ENCODE measurements at places on chromosomes 4 and X. TPM values are rescaled to one million over a fixed set of nuclear protein-coding genes. Genes with fewer than 3 reads are reported as not detected.
A peak's percentile ranks its signal among the peaks of the same experiment; 100 is the strongest.

DNA sequence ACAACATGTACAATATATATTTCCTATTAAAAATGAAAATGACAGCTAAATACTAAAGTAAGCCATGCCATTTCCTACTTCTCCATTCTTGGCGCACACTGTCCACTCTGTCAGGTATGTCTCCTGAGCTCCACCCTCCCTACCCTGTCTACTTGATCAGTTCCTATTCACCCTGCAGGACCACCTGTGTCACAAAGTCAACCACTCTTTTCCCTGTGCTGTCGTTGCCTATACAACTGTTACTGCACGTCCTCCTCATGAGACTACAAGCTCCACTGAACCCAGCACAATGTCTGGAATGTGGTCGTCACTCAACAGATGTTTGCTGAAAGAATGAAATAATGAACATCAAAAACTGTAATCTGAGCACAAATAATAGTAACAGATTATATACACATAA, 54.9 kb downstream of the SLC9A7 start:
- DNase-seq, result no peak
- no peak overlapping the region for H3K27ac ChIP-seq
- H3K4me3 ChIP-seq, result no peak overlapping the region
- H3K27me3 ChIP-seq, result no peaks in the 10 kb centered on the region
- H3K4me1 ChIP-seq, result no peaks in the 10 kb centered on the region

GRCh38 chr4:88734403-88734949, 36.8 kb upstream of the NAP1L5 start:
- H3K27me3 ChIP-seq, result no peaks in the 10 kb centered on the region
- H3K36me3 ChIP-seq, result peaks cover 7% of the 10 kb centered on the region
- H3K4me3 ChIP-seq, result no peak overlapping the region
- H3K4me1 ChIP-seq, result no peaks in the 10 kb centered on the region
- H3K27ac ChIP-seq, result no peak overlapping the region
- no peak for DNase-seq

GABRB1 gene
- total RNA-seq, result not detected

GRCh38 chr4:74361671-74362070, 3.3 kb upstream of the EREG start:
- H3K36me3 ChIP-seq, result peaks cover 12% of the 10 kb centered on the region
- H3K4me1 ChIP-seq, result peaks cover 77% of the 10 kb centered on the region
- no peaks in the 10 kb centered on the region for H3K27me3 ChIP-seq
- H3K4me3 ChIP-seq, result no peak overlapping the region
- peak overlapping the region; percentile 94 for H3K27ac ChIP-seq

NPY1R gene
- total RNA-seq, result 0.39 TPM

HSD17B13 gene
- 0.81 TPM for total RNA-seq

UNC5C gene
- total RNA-seq, result not detected

ZNF732 gene
- not detected for total RNA-seq

GRCh38 chr4:25110527-25111329, 49.5 kb downstream of the SEPSECS start:
- H3K27me3 ChIP-seq, result peaks cover 4% of the 10 kb centered on the region
- no peak overlapping the region for H3K4me3 ChIP-seq
- no peaks in the 10 kb centered on the region for H3K36me3 ChIP-seq
- no peak for DNase-seq
- no peak overlapping the region for H3K27ac ChIP-seq

FAM184B gene
- total RNA-seq, result 0.07 TPM

DNA sequence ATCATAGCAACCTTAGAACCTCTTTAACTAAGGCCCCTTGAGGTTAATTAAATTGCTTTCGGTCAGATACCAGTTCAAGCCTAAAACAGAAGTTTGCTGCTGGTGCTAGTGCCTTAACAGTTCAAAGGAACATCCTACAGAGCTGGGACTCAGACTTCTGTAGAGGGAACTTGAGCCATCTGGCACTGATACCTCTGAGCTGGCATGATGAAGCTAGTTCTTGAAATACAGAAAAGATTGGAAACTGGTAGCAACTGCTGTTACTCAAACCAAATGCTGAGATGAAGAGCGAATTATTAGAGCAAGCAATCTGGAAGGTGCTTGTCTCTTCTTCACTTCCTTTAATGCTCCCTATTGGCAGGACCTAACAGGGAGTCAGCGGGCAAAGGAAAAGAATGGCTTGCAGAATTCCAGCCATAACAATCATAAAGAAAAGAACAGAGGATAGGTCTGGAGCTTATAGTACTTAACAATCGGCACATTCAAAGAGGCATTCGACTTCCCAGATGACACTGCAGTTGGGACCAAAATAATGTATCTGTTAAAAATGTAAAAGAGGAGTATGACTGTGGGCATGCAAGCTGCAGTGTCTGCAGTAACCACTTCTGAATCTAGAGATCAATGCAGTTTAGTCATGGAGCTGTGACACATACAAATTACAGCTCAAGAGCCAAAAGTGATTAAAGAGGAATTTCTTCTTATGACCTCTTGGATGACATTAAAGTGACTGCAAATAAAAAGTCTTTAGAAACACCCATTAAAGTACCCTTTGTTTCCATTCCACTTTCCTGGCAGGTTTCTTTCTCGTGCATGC, 298.9 kb downstream of the PDGFC start:
- DNase-seq, result peak; percentile 26
- no peaks in the 10 kb centered on the region for H3K36me3 ChIP-seq
- no peak overlapping the region for H3K27ac ChIP-seq
- H3K4me1 ChIP-seq, result peaks cover 18% of the 10 kb centered on the region
- H3K4me3 ChIP-seq, result no peak overlapping the region
- H3K27me3 ChIP-seq, result no peaks in the 10 kb centered on the region

TLR1 gene
- 1.4 TPM for total RNA-seq

- H3K4me3 ChIP-seq, result no peak overlapping the region
- no peak overlapping the region for H3K27ac ChIP-seq
- DNase-seq, result no peak
- no peaks in the 10 kb centered on the region for H3K27me3 ChIP-seq
- H3K4me1 ChIP-seq, result peaks cover 8% of the 10 kb centered on the region
Measured at GRCh38 chr4:174279433-174280155, 3.9 kb downstream of the FBXO8 start.

DNA sequence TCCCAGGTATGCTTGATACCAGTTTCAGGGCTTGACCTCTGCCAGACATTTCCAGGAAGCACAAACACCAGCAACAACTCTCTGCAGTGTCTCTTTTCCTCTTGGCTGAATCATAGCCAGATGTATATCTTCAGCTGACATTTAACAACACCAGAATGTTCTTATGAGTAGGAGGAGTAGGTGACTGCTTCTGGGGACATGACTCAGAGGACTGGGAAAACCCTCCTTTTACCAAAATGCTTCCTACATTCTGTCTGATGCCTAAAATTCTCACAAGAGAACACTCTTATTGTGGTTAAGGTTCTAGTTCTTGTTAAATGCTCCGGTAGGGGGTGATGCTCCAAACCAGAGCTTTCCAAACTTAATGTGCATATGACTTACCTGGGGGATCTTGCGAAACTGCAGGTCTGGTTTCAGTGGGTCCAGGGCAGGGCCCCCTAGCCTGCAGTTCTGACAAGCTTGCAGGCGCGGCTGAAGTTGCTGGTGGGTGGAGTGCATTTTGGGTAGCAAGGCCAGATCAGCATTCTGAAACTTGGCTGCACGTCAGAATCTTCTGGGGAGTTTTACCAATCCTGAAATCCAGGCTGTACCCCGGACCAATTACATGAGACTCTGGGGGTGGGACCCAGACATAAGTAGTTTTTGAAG, 329.3 kb upstream of the RPS6KA3 start:
- no peak for DNase-seq
- H3K4me3 ChIP-seq, result no peak overlapping the region
- H3K36me3 ChIP-seq, result no peaks in the 10 kb centered on the region
- H3K4me1 ChIP-seq, result no peaks in the 10 kb centered on the region
- H3K27me3 ChIP-seq, result no peaks in the 10 kb centered on the region

DNA sequence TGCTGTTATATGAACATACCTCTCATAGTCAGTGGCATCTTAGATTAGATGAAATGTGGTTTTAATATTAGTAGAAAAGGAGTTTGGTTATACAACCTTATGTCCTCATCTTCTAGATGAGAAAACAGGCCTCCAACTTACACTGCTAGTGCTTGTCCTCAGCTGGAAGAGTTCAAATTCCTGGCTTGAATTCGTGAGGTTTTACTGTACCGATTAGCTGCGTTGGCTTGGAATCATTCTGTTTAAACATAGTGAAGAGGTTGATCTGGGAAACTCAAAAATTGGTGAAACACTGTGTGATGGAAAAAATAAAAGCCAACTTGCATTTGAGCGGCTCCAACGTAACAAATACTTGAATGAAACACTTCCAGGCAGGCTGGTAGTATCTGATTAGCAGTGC, 81.0 kb downstream of the LNX1 start:
- H3K27ac ChIP-seq, result no peak overlapping the region
- no peak for DNase-seq
- H3K4me1 ChIP-seq, result no peaks in the 10 kb centered on the region
- no peaks in the 10 kb centered on the region for H3K27me3 ChIP-seq
- no peaks in the 10 kb centered on the region for H3K36me3 ChIP-seq
- no peak overlapping the region for H3K4me3 ChIP-seq

OPN1MW gene
- total RNA-seq, result not detected

GRCh38 chr4:170420255-170420693, 330.5 kb upstream of the AADAT start:
- H3K27ac ChIP-seq, result no peak overlapping the region
- H3K4me3 ChIP-seq, result no peak overlapping the region
- no peaks in the 10 kb centered on the region for H3K27me3 ChIP-seq
- no peaks in the 10 kb centered on the region for H3K36me3 ChIP-seq
- no peak for DNase-seq

SHOX gene
- total RNA-seq, result not detected

- H3K4me1 ChIP-seq, result peaks cover 24% of the 10 kb centered on the region
- no peaks in the 10 kb centered on the region for H3K36me3 ChIP-seq
- H3K27me3 ChIP-seq, result no peaks in the 10 kb centered on the region
- H3K27ac ChIP-seq, result peak overlapping the region; percentile 55
- DNase-seq, result no peak
Measured at GRCh38 chr4:168797194-168797593, 212.9 kb downstream of the CBR4 start.

FGFR3 gene
- 31.7 TPM for total RNA-seq

GRCh38 chr4:40238700-40239548, 42.1 kb downstream of the RHOH start:
- peaks cover 24% of the 10 kb centered on the region for H3K4me1 ChIP-seq
- no peak for DNase-seq

DNA sequence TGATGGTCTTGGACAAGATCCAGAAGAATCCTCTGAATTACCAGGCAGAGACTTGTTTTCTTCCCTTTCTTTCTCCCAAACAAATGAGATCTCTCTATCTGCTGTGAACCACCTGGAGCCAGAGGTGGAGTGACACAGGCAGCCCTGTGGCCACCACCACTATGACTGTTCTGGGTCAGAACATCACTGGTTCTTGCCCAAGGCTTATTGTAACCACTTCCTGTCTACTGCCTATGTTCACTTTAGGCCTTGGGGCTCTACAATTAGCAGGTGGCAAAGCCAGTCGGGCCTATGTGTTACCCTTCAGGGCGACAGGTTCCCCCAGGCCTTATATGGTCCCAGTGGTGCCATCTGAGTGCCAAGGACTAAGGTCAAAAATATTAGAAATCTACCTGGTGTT, 161.2 kb downstream of the GLUD2 start:
- DNase-seq, result no peak
- no peaks in the 10 kb centered on the region for H3K4me1 ChIP-seq
- no peaks in the 10 kb centered on the region for H3K36me3 ChIP-seq
- no peaks in the 10 kb centered on the region for H3K27me3 ChIP-seq
- no peak overlapping the region for H3K27ac ChIP-seq

DNA sequence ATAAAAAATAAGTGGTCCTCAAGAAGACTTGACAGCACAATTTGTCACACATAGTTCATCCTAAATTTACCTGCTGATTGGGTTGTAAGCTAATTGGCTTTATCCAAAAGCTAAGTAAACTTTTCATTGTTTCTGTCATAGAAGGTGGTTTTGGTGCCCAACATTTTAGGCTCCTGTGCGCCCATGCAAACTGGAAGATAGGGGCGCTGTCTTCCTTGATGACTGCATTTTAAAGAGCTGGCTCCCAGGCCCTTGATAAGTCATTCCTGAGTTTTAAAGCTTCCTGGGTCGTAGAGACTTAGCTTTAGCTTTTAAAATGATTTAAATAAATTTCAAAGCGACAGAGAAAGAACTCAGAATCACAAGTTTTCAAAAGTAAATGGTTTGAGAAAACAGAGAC, 625.4 kb upstream of the GALNT7 start:
- no peaks in the 10 kb centered on the region for H3K4me1 ChIP-seq
- no peaks in the 10 kb centered on the region for H3K27me3 ChIP-seq
- no peak overlapping the region for H3K4me3 ChIP-seq
- H3K36me3 ChIP-seq, result no peaks in the 10 kb centered on the region
- no peak overlapping the region for H3K27ac ChIP-seq

NPY2R gene
- total RNA-seq, result not detected

DNA sequence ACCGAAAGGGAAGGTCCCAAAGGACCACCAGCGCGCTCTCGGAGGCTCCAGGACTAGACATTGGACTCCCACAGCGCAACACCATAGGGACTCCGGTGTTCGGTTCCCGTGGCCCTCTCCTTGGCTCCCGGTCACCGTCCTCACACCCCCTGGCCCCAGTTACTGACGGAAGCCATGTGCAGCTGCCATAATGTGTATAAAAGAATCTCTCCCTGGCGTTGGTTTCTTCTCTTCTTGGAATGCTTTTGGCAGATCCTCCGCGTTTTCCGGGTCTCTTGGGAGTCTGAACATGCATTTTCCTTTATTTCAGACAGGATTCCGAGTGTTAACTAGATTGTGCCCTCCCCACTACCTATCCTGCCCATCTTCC, 69.8 kb downstream of the FBXO8 start:
- H3K27ac ChIP-seq, result no peak overlapping the region
- peaks cover 5% of the 10 kb centered on the region for H3K27me3 ChIP-seq
- H3K36me3 ChIP-seq, result no peaks in the 10 kb centered on the region
- DNase-seq, result no peak
- no peak overlapping the region for H3K4me3 ChIP-seq
- H3K4me1 ChIP-seq, result no peaks in the 10 kb centered on the region

GPR119 gene
- not detected for total RNA-seq

GRCh38 chr4:30182786-30183185, 537.4 kb upstream of the PCDH7 start:
- DNase-seq, result no peak
- H3K4me1 ChIP-seq, result no peaks in the 10 kb centered on the region
- H3K27me3 ChIP-seq, result no peaks in the 10 kb centered on the region
- H3K36me3 ChIP-seq, result no peaks in the 10 kb centered on the region

GAB1 gene
- 3.8 TPM for total RNA-seq

- no peak overlapping the region for H3K4me3 ChIP-seq
- no peaks in the 10 kb centered on the region for H3K4me1 ChIP-seq
- no peaks in the 10 kb centered on the region for H3K27me3 ChIP-seq
- no peak overlapping the region for H3K27ac ChIP-seq
- no peak for DNase-seq
Measured at GRCh38 chr4:66694739-66695138, 850.6 kb downstream of the CENPC start.

All from HCT116 (cell line).